A549 treated with CpdA at 1 μM for 4 hours (cell line): ENCODE measurements at places on chromosomes 13 and 19. TPM values are rescaled to one million over a fixed set of nuclear protein-coding genes. Genes with fewer than 3 reads are reported as not detected.

The PCDH20 gene
- total RNA-seq, result not detected in 5 replicates

The KIR2DL1 gene
- total RNA-seq, result not detected in 5 replicates

The LYPD3 gene
- total RNA-seq, result 0.47 to 0.79 TPM (median 0.70 TPM) in 5 replicates

The CCDC169 gene
- 0.30 to 0.47 TPM (median 0.40 TPM) in 5 replicates for total RNA-seq

The SLC44A2 gene
- total RNA-seq, result 5.6 to 7.9 TPM (median 6.6 TPM) in 5 replicates

The ADGRE2 gene
- 0.40 to 0.87 TPM (median 0.51 TPM) in 5 replicates for total RNA-seq

The NCAN gene
- 0.03 to 0.20 TPM (median 0.11 TPM) in 4 of 5 replicates, not detected in the other for total RNA-seq

The PSG1 gene
- 0.20 to 0.39 TPM (median 0.24 TPM) in 5 replicates for total RNA-seq

The ACER1 gene
- not detected in 5 replicates for total RNA-seq

The CD33 gene
- 0.08 TPM in 1 of 5 replicates, not detected in the others for total RNA-seq
